ENCODE measurements at places on chromosomes 6 and 20.

DNA sequence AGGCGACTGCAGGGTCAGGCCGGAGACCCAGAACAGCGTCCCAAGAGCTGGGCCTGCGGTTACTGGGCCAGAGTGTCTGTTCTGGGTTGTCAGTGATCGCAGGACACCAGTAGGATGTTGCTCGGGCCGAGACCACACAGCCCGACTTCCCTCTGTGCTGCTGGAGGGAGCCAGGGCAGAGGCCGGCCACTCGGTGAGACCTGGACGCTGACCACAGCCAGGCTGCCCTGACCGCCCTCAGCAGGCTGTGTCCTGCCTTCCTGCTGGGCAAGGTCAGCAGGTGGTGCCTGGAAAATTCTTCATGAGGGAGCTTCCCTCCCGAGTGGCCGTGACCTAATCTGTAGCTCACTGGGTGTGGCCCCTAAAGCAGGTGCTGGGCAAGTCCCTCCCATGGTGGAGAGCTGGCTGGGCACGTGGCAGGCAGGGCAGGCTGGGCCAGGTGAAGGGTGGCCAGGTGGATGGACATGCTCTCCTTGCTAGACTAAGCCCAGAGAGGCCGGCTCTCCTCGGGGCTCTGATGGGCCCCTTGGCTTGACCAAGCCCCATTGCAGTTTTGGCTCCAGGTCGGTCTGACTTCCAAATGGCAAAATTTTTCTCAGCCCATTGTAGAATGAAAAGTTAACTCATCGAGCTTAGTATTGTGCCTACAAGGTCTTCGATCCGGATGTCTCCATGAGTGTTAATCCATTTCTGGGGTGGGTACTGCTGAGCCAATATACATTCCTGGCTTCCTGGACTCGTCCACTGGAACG is 1.9 kb downstream of the SLCO4A1 start:
- DNase-seq, result no peak

DNA sequence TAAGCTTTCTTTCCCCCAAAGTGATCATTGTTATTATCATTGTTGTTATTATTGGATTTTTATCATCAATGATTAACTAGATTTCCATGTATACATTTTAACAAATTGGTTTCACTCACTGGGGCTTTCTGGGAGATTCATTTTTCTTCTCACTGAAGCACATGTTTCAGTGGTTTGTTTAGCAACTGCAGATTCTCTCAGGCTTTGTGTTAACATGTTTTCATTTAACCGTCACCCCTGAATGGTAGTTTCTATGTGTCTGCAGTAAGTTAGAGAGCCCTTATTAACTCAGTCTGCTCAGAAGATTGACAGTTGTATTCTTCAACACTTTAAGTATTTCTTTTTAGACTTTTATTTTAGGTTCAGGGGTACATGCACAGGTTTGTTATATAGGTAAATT is 12.4 kb downstream of the ZKSCAN4 start:
- no peak for DNase-seq

GRCh38 chr20:17822540-17823408 is 123.0 kb downstream of the BANF2 start:
- no peak for DNase-seq

DNA sequence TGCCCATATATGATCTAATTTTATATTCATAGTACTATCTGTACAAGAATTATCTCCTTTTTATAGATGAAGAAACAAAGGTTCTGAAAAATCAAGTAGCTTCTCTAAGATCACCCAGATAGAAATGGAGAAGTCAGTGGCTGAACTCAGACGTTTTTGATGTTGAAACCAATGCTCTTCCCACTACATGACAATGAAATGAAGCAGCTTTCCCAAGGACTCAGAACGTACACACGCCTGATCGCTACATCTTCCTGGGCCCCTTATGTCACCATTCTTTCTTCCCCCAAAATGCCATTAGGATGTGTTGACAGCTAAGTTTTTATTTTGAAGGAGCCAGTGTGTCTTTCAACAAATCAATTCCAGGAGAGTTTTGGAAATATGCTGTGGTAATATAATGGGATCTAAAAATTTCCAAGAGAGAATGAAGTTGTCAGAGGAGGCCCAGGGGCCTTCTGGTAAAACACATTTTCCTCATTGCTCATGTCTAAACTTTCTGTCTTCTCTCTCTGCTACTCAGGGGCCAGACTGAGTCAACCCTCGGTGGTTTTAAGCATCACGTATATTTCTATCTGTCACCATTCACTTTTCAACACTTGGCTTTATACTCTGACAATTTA is 98.1 kb upstream of the COL21A1 start:
- no peak for DNase-seq

GRCh38 chr20:59866338-59866737 is 67.1 kb downstream of the SYCP2 start:
- DNase-seq, result no peak

GRCh38 chr6:98924647-98925046 is 23.1 kb downstream of the FBXL4 start:
- DNase-seq, result no peak

GRCh38 chr6:37381579-37381978 is 27.8 kb downstream of the RNF8 start:
- DNase-seq, result peak; percentile 62

DNA sequence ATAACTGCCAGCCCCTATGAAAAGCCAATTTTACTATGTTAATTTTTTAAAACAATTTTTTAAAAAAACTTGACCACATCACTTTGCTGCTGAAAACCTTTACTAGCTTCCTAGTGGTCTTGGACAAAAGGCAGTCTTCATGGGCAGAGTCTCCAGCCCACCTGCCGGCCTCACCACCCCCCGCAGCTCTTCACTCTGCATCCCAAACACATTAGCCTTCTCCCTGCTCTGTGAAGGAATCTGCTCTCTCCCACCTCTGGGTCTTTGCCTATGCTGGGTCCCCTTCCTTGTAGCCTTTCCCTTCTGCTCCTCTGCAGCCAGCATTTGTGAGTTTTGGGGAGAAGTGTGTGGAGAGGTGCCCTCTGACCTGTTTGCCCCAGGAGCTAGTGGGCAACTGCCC is 170.7 kb upstream of the MLN start:
- no peak for DNase-seq

- DNase-seq, result no peak
These were observed 691.8 kb downstream of the QKI start for GRCh38 chr6:164106345-164106769.

DNA sequence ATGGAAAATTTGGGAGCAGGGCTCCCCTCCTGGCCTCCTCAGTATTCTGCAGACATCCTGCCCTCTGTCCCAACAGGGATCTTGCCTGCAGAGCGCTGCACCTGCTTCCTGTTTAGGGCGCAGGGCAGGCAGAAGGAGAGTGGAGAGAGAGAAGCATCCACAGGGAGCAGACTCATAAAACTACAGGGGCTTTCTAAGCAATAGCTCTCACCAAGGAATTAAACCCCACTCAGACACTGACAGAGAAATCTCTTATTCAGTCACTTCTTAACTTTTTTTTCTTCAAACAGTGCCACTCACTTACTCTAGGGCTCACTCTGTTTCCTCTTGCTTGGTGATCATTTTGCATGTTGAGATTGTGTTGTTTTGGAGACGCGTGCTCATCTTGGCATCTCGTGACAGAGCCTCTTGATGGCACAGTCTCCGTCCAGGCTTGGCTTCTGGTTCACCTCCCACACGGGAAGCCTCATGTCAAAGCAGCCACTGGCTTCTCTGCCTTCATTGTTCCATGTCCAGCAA is 153.1 kb upstream of the INSM1 start:
- no peak for DNase-seq

DNA sequence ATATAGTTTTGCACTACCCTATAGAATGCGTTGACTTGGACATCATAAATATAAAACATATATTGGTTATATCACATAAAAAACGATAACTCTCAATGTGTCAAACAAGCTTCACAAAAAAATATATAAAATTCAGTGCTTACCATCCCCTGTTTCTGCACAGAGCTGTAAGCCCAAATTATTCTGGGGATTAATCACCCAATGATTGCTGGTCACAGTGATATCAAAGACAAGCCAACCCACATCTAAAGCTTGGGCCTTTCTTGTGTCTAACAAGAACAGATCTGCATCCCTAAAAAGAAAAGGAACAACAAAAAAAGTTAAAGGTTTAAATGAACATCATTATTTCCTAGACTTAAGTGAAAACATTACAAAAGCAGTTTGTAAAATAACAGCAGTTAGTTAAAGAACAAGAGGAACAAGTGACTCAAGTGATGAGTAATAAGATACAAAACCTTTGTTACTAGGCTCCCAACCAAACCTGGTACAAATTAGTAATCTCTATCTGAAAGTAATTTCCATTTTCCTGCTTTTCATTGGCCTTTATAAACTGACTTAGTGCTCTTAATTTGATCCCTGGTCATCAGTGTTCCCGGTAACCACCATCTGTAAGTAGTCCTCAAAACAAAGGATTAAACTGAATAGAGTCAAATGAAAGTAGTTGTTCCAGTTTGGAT is 81.1 kb downstream of the BMP5 start:
- no peak for DNase-seq

- no peak for DNase-seq
These were observed 199.0 kb downstream of the ARHGAP18 start for GRCh38 chr6:129510950-129511349.

DNA sequence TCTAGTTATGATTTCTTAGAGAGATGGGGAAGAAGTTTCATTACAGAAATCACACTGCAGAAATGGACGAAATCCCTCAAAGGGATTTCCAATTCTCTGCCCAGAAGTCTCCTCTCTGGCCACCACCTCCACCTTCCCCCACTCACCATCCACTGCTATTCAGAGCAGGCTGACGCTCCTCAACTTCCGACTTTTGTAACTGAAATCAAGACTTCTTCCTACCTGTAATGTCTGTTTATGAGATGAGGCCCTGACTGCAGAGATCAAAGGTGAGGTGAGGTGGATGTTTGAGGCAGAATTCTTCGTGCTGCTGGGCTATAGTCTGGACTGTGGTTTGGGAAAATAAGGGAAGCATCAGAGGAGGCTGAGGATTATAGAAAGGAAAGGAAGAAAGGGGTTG is 385.2 kb upstream of the ARID1B start:
- DNase-seq, result no peak

DNA sequence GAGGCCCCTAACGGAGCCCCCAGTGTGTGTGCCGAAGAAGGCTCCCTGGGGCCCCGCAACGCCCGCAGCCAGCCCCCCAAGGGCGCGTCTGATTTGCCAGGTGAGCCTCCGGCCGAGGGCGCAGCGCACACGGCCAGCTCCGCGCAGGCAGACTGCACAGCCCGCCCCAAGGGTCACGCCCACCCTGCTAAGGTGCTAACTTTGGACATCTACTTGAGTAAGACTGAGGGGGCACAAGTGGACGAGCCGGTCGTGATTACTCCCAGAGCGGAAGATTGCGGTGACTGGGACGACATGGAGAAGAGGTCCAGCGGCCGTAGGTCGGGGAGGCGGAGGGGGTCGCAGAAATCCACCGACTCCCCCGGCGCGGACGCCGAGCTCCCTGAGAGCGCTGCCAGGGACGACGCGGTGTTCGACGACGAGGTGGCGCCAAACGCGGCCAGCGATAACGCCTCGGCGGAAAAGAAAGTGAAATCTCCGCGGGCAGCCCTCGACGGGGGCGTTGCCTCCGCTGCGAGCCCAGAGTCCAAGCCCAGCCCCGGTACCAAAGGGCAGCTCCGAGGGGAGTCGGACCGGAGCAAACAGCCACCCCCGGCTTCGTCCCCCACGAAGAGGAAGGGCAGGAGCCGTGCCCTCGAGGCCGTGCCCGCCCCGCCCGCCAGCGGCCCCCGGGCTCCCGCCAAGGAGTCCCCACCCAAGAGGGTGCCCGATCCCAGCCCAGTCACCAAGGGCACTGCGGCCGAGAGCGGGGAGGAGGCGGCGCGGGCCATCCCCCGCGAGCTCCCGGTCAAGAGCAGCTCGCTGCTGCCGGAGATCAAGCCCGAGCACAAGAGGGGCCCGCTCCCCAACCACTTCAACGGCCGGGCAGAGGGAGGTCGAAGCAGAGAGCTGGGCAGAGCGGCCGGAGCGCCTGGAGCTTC is 117.0 kb downstream of the RTN4IP1 start:
- no peak for DNase-seq

GRCh38 chr6:127201321-127201720 is 65.3 kb upstream of the RNF146 start:
- DNase-seq, result no peak

GRCh38 chr6:7624796-7625710 is 35.1 kb downstream of the SNRNP48 start:
- DNase-seq, result no peak

- DNase-seq, result no peak
These were observed 798 bp downstream of the DSP start for GRCh38 chr6:7542065-7542873.

DNA sequence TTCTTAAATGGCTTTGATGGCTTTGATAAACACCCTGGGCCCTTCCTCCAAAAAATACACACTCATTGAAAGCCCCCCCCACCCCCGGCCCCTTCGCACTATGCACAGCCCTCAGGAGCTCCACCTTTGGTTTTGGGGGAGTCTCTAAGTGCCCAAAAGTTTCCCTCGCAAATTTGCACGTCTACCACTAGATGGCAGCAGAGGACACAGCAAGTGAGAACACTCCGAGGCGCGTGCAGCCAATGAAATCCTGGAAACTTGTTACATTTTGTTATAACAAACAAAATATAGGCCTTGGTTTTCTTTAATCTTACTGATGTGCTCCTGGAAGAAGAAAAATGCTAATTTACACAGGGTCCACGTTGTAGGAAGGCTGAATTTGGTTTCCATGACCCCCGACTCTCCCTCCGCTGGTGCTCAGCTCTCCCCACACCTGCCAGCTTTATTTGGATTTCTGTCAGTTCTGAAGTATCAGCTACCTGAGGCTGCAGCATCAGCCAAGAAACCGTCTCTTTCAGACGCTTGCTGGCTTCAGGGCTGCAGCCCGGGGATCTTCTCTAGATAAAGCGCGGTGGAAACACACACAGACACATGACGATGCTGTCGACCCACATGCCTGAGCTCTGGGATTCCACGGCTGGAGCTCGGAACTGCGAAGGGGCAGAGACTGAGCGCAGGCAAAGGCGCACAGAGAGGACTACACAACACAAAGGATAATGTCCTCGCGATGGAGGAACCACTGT is 148.3 kb upstream of the RPS6KA2 start:
- DNase-seq, result peak; percentile 72

GRCh38 chr20:51735728-51736600 is 32.2 kb downstream of the ATP9A start:
- DNase-seq, result no peak

DNA sequence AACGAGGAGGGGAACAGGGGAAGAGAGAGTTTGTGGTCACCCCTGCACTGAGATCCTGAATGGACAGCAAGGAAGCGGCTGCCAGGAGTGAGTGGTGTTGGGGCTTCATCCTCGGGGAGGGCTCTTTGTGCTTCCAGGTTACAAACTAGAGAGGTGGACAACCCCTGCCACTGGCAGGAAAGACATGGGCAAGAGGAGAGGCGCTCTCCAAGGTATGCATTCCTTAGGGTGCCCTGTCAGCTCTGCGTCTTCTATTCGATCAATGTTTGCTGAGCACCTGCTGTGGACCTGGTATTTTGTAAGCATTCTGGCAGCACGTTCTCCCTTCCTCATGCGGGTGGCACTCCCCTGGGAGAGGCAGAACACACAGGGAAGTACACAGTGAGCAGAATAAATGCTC is 93.6 kb downstream of the CDH4 start:
- no peak for DNase-seq

GRCh38 chr6:169839898-169840631 is 88.6 kb downstream of the ERMARD start:
- no peak for DNase-seq

- no peak for DNase-seq
These were observed 203.3 kb downstream of the BCAS1 start for GRCh38 chr20:53866794-53867740.

- DNase-seq, result no peak
These were observed 73.9 kb downstream of the BACH2 start for GRCh38 chr6:90222724-90223198.

GRCh38 chr6:157600807-157601206 is 219.8 kb downstream of the ZDHHC14 start:
- DNase-seq, result no peak
